ENCODE measurements at places on chromosomes 1 and 21.

GRCh38 chr21:20603236-20603635 lies 395.0 kb upstream of the NCAM2 start:
- no peak for DNase-seq

DNA sequence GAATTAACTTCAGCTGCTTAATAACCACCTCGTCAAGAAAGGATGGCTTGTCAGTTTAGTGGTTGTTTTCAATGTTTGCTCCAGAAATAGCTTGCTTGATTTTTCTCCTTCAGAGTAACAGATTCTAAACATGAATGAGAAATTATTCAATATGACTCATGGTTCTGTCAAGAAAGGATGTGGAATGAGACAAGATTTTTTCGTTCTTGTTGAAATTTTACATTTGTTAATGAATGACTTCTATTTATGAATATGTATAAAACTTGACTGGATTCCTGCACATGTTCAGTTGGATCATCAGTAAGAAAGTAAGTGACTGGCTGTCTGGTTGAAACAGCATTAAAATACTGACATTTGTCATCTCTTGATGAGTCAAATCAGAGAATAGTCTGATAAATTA lies 38.3 kb downstream of the IFI44 start:
- no peak for DNase-seq

DNA sequence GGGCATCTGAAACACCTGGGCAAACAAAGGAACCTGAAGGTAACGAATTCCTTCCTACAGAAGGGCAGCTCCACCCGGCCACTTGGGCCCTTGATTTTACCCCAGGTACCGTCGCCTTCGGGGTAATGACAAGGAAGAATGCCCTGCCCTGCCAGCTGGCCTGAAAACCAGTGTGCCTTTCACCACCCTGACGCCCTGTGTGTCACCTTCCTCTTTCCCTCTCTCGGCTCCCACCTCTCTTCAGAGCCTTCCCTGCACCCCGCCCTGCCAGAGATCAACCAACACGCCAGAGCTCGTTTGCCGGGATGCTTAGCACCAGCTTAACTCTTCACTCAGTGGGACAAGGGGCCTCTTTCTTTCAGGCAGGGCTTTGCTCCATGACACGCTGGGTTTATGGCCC lies 86.0 kb downstream of the SIM2 start:
- DNase-seq = no peak

GRCh38 chr1:30599721-30600120 lies 123.7 kb downstream of the MATN1 start:
- no peak for DNase-seq

DNA sequence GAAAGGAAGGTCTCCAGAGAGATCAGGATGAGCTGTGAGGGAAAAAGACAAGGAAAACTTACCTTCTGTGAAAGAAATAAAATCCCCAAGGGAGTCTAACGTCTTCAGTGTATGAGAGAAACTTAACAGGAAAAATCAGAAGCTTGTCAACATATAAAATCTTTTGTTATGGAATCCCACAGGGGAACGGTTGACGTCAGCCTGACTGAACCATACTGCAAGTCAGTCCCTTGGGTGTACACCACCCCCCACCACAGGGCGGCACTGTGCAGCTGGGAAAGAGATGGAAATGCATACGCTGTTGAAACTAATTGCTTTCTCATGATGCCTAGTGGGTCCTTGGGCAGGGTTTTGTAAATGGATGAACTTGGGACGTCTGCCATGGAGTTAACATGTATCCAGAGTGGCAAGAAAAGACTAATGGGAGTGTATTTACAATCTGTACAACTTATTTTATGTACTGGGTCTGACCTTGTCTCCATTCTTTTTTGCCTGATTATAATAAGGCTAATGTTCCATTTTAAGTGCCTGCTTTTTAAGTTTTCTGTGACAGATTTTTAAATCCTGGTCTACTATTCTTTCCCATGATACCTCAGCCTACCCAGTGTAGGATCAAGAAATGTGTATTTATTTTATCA lies 22.7 kb downstream of the UTP25 start:
- DNase-seq = no peak

DNA sequence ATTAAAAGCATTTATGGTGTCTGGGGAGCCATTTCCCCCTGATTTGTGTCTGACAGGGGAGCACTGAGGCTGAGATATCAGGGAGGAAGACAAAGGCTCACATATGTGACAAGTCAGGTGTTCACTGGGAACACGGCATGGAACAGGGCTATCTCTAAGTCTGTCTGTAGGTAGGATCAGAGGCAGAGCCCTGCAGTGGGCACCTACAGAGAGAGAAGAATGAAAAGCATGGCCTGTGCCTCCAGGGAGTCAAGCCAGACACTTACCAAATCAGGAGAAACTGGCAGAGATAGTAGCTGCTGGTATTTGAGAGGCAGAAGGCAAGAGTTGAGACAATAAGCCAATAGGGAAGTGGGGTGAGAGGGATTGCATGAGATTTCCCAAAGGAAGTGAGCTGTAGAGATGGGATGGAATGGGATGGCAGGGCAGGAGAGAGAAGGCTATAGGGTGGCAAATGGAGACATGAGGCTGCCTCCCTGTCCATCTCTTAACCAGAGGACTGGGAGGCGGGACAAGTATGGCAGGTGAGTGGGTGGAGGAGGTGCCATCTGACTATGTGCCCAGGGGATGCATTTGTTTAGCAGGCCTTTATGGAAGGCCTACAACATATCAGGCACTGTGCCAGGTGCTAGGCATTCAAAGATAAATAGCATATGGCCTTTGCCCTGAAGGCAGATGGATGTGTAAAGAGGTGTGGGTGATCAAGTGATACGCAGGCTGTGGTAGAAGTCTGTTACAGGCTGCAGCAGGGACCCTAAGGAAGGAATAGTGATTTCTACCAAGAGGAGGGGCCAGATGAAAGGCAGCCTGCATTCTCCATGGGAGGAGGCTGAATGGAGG lies 136.2 kb upstream of the IPO9 start:
- no peak for DNase-seq

DNA sequence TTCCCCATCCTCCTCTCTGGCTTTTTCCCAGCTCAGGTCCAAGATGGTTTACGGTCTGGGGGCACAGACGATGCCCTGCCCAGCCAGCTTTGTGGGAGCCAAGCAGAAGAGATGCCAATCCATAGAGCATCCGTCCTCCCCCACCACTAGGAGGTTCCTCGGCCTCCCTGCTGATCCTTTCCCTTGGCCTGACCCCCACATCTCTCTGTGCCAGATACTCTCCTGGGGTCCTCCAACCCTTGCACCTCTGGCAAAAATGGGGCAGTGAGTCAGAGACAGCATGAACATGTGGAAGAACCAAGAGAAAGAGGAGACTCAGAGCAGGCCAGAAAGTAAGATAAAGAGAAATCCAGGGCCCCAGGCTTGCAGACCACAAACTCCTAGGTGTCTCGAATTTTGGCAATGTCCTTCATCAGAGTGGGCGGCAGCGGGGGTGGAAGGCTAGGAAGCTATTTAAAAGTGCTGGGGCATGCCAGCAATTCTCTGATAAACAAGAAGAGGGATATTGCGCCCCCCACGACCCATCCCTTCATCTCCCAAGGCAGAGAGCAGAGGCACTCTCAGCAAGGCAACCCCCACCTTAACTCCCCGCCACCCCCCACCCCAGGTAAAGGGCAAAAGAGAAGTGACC lies 11.4 kb downstream of the BLACAT1 start:
- DNase-seq = no peak

DNA sequence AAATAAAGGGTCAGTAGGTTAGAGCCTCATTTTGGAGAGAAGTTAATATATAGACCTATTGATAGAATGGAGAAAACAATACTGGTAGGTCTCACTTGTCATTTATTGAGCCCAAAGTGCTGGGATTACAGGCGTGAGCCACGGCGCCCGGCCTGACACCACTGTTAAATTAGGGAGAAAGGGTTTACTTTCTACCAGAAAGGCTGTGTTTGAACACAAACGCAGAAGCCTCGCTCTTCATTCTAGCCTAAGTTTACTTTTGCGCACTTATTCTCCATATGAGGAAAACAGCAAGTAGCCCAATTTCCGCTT lies 710 bp upstream of the PRPF3 start:
- no peak for DNase-seq

DNA sequence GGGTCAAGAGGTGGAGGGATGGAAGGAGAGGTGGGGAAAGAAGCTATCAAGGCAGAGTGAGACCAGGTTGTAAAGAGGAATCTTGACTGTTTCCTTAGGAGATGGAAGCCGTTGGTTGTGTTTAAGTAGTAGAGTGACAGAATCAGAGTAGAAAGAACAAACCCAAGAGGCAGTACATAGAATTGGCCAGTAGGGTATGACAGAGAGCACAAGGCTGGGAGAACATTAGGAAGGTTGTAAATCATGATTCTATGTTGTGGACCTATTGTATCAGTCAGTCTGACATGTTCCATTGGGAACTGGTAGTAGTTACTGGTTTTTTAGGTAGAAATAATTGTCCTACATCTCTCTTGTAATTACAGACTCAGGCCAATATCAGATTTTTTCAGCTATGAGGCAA lies 486.9 kb upstream of the USP24 start:
- DNase-seq = no peak

DNA sequence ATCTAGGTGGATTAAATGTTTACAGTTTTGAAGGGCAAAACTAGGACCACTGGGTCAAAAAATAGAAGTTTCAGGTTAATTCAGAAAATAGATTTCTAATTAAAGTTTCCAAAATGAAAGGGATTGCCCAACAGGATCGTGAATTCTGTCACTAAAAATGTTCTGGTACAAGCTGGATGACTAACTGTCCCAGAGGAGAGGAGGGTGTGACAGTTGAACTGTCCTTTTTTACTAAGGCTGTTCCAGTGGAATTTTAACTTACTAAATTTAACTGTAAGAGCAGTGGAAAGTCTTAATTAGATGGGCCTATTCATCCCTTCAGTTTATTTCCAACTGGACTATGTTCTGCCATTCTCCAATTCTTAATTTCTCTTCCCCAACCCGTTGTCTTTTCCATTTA lies 7.2 kb downstream of the SNX7 start:
- DNase-seq = no peak

DNA sequence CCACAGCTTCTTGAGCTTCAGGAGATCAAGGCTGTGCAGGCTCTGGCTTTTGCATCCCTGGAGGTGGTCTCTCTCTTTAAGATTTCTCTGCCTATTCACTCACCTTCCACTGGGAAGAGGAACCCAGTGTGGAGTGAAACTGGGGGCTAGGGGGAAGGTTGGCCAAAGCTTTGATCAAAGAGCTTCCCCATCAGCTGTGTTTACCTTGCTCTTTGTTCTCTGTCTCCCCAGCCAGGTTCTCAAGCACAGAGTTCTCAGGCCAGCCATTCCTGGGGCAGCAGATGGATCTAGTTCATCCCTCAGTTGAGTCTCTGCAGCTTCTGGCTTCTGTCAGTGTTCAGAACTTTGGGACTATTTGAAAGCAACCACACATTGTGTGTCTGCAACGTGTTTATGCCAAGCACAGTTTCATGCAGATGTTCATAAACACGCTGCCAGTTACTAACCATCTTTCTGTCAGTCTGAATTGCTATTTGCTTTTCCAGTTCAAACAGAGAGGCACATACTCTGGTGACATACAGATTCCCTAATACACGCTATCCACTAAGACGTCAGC lies 17.2 kb upstream of the MRPS14 start:
- DNase-seq = no peak

- no peak for DNase-seq
These were observed 23.6 kb downstream of the RGSL1 start for GRCh38 chr1:182473556-182473955.

GRCh38 chr1:44408632-44409602 lies 3.9 kb downstream of the RNF220 start:
- DNase-seq = no peak

GRCh38 chr1:50978852-50979781 lies 9.1 kb downstream of the CDKN2C start:
- DNase-seq = no peak

DNA sequence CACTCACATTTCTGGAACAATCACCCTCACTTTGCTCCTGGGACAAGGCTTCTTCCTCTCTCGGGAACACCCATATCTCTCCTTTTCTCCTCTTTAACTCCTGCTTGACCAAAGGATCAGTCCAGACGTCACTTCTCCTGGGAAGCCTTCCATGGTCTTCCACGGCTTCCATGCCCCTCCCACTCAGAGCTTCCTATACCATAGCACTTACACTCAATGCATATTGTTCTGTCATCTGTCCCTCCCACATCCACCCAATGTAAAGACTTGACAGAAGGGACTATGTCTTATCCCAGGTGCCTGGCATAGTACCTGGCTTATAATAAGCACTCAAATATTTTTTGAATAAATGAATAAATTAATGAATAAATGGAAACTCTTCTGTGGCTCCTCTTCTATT lies 28.2 kb downstream of the CD34 start:
- no peak for DNase-seq

- no peak for DNase-seq
These were observed 137.8 kb upstream of the COA6 start for GRCh38 chr1:234235434-234235881.

GRCh38 chr1:119611701-119612113 lies 36.4 kb downstream of the ZNF697 start:
- DNase-seq = no peak

DNA sequence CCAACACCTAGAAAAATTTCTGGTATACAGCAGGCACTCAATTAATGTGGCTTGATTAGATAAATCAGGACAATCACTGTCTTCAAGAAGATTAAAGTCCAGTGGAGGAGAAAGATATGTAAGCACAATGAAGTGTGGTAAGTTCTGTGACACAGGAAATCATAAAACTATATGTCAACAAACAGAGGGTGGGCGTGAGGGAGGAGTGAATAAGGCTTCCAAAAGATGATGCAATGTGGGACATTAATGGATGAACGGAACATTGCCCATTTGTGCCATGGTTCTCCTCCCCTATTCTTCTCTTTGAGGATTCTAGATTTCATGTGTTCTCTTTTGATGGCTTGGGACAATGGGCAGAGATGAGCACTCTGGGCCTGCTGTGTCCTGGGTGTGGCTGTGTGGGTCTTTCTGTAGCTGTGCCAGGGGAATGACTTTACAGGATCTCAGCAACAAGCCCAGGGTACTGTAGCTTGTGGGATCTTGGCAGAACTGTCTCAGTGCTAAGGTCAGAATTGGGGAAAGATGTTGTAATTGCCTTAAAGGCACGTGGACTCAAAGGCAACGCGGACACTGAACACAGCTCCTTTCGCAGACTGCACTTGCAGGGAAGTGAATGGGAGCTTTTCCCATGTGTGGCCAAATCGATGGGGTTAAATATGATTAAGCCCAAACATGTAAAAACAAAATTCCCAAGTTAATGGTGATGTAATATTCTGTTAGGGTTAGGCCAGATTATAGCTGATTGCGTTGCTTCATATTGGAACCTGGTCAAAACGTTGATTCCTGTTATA lies 366.9 kb downstream of the TGFB2 start:
- DNase-seq = no peak

GRCh38 chr1:61655453-61655852 lies 69.5 kb downstream of the TM2D1 start:
- DNase-seq = no peak

GRCh38 chr1:84847253-84848250 lies 45.5 kb downstream of the LPAR3 start:
- no peak for DNase-seq

- DNase-seq = no peak
These were observed 23.0 kb downstream of the IQGAP3 start for GRCh38 chr1:156549390-156549789.

GRCh38 chr21:45278156-45278911 lies 9.4 kb downstream of the POFUT2 start:
- no peak for DNase-seq

- DNase-seq = no peak
These were observed 22.2 kb upstream of the PTPN14 start for GRCh38 chr1:214573386-214574318.

GRCh38 chr1:54220004-54220811 lies 20.2 kb downstream of the MRPL37 start:
- DNase-seq = no peak

- DNase-seq = no peak
These were observed 51.6 kb downstream of the ZNF644 start for GRCh38 chr1:90970208-90970607.

- DNase-seq = no peak
These were observed 11.5 kb downstream of the TRAPPC3 start for GRCh38 chr1:36137776-36138175.

Data from activated gamma-delta T cell (primary cell).